ENCODE measurements at places on chromosomes 2 and 18. TPM values are rescaled to one million over a fixed set of nuclear protein-coding genes. Genes with fewer than 3 reads are reported as not detected.

The GAREM1 gene
- total RNA-seq: 2.2 TPM

The ZFP36L2 gene
- total RNA-seq: 26.5 TPM

The CPO gene
- not detected for total RNA-seq

The ALPG gene
- total RNA-seq: 0.15 TPM

The COL3A1 gene
- total RNA-seq: 0.25 TPM

The RPE gene
- total RNA-seq: 68.6 TPM

The LPIN2 gene
- 16.7 TPM for total RNA-seq

The MRPL19 gene
- total RNA-seq: 61.0 TPM

The POTEI gene
- not detected for total RNA-seq

The STPG4 gene
- total RNA-seq: not detected

The G6PC2 gene
- total RNA-seq: not detected

The CELF4 gene
- total RNA-seq: not detected

The COBLL1 gene
- 3.8 TPM for total RNA-seq

The LONRF2 gene
- 3.3 TPM for total RNA-seq

The CRACDL gene
- 0.54 TPM for total RNA-seq

The SANBR gene
- total RNA-seq: 15.5 TPM

The PMAIP1 gene
- 11.9 TPM for total RNA-seq

The ANKRD36C gene
- 4.3 TPM for total RNA-seq

The OTOS gene
- total RNA-seq: not detected

The CFAP65 gene
- 0.15 TPM for total RNA-seq

The SPHKAP gene
- total RNA-seq: not detected

The AKAIN1 gene
- total RNA-seq: not detected

The C1QL2 gene
- total RNA-seq: 0.14 TPM

The SERPINB10 gene
- 0.22 TPM for total RNA-seq

The C2orf81 gene
- 4.4 TPM for total RNA-seq

The CTAGE1 gene
- total RNA-seq: not detected

The C18orf54 gene
- 3.5 TPM for total RNA-seq

The SLC14A1 gene
- total RNA-seq: not detected

The MEIS1 gene
- 1.5 TPM for total RNA-seq

The MRPS9 gene
- total RNA-seq: 35.3 TPM

The CD8B2 gene
- total RNA-seq: not detected

The PARD6G gene
- total RNA-seq: 1.8 TPM

The UGT1A4 gene
- not detected for total RNA-seq

The NEU2 gene
- not detected for total RNA-seq

The FN1 gene
- 158 TPM for total RNA-seq

The RNU2-63P gene
- not detected for total RNA-seq

The GKN1 gene
- total RNA-seq: 0.72 TPM

The ZC3H8 gene
- 15.8 TPM for total RNA-seq

The TFCP2L1 gene
- 0.85 TPM for total RNA-seq

The IL1F10 gene
- not detected for total RNA-seq

The ESPNL gene
- 0.44 TPM for total RNA-seq

All from A549 treated with DMSO at 1 μM for 4 hours (cell line).